Pons (tissue), 1 donor: ENCODE measurements at places on chromosomes 5 and 9.

- no peak for DNase-seq
Measured at GRCh38 chr5:123735384-123735783, 223.4 kb downstream of the CSNK1G3 start.

DNA sequence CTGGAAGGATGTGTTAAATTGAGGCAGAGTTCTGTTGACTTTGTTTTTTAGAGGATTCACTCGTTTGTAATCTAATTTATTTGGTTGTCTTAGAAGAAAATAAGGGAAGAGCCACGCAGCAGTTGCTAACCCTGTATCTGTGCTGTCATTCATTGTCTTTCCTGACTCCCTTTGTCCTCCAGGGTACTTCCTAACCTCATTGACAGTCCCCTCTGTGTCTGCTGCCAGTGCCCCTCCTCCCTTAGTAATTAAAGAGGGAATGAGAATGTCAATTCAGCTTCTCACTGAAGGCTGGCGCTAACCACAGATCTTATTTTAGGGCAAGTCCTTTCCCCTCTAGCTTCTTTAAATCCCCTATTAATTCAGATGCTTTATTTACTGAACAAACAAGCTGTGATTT is 84.0 kb downstream of the MAST4 start:
- DNase-seq: no peak

- no peak for DNase-seq
Measured at GRCh38 chr9:97758334-97758916, 61.3 kb upstream of the XPA start.

- DNase-seq: peak; percentile 61
Measured at GRCh38 chr5:100904259-100904861, 1.3 kb upstream of the ST8SIA4 start.

GRCh38 chr9:18297056-18297841 is 176.7 kb upstream of the ADAMTSL1 start:
- DNase-seq: no peak

DNA sequence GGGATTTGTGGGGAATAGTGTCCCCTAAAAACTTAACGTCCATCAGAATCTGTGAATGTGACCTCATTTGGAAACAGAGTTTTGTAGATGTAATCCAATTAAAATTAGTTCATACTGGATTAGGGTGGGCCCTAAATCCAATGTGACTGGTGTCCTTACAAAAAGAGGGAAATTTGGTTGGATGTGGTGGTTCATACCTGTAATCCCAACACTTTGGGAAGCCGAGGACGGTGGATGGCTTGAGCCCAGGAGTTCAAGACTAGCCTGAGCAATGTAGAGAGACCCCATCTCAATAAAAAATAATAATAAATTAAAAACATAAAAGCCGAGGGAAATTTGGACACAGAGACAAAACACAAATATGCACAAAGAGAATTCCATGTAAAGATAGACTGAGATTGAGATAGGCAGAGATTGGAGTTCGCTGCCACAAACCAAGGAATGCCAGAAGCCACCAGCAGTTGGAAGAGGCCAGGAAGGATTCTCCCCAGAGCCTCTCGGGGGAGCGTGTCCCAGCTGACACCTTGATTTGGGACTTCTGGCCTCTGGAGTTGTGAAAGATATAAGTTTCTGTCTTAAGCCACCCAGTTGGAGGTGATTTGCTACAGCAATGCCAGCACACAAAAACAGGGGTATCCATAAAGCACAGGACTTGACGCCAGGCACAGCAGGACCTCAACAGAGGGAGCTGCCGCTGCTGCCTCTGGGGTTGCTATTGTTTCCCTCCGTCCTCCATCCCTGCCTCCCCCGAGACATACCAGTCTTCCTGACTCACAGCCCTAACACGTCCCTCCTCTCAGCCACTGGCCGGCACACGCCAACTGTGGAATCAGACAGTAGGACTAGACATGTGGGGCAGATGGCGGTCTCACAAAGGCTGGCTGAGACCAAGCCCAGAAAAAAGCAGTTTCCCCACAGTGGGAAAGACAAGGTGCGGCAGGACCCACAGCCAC is 73.8 kb upstream of the IL17B start:
- no peak for DNase-seq

DNA sequence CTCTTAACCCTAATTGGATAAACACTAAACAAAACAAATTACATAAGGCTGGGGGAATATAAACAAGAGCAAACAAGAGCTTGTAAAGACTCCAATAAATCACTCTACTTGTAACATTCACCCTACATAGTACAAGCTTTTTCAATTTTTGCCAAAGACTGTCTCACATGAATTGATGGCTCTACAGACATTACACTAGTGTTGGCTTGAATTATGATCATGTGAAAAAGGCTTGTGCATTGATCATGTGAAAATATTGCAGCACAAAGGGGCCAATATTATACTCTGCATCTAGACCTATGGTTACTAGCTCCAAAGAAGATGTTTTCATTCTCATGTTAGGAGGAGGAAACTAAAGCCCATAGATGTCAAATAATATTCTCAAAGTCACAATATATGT is 212.6 kb downstream of the MCTP1 start:
- no peak for DNase-seq

DNA sequence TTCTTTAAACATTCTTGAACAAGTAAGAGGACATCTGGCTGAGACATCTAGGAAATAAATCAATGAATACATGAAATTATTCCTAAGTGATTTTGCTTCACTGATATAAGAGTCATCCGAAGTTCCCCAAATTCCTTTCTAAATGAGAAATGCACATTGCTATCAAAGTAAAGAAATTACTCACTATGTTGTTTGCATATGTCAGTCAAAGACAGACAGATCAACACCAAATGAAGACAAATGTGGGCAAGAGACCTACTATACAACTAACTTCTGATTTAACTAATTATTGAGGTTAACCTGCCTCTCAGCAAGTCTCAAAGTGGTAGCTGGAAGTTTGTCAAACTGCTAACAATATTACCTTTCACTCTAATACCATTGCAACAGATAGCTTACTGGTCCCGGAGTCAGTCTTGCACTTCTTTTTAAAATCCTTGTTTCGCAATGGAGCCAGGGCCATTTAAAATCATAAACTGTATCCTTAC is 13.2 kb downstream of the TUT7 start:
- no peak for DNase-seq

DNA sequence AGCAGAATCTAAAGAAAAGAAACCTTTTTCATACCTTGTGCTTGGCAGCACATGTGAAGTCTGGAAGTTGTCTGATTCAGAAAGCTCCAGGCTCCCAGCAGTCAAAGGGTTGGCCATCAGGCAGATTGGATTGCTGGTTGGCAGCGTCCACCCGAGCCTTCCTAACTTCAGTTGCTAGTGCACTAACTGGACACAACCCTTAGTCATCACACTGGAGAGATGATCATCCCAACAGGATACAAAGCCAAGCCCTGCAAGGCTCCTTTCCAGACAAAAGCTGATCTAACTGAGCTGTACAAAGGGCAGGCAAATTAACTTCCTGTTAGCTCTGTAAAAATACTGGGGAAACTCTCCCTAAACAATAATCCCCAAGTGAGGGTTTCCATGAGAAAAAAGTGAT is 185.6 kb downstream of the SNX18 start:
- no peak for DNase-seq
